ENCODE measurements at places on chromosomes 11 and 22. TPM values are rescaled to one million over a fixed set of nuclear protein-coding genes. Genes with fewer than 3 reads are reported as not detected.

Gene PNPLA3
- total RNA-seq, result 0.54 TPM

Gene PRRG4
- total RNA-seq, result 18.4 TPM

Gene EFEMP2
- total RNA-seq, result 64.2 TPM

DNA sequence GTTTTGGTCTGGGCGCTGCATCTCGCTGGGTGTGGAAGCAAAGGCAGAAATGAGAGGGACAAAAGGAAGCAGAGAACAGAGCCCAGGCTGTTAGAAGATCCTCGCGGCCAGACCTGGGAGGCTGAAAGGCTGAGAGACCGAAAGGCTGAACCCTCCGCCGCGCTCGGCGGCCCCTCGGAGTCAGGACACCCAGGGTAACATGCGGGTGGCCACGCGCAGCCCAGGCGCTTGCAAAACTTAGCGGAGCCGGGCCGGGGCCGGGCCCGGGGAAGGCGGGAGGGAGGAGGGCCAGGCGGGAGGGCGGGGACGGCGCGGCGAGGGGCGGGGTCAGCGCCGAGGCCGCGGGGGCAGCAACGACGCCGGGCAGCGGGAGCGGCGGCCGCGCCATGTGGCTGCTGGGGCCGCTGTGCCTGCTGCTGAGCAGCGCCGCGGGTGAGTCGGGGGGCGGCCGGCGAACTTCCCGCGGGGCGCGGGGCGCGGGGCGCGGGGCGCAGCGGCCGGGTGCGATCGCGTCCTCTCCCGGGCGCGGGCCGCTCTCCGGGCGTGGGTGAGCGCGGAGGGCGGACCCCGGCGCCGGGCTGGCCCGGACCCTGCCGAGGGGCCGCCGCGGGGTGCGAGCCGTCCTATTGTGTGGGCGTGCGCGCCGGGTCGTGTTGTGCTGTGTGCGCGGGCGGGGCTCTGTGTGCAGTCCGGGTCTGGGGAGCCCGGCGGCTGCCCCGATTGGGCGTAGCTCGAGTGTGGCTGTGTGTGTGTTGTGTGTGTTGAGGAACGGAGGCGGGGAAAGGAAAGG, at the start of gene LDLRAD3:
Gene LDLRAD3, plus strand, starts transcription at position 350 of the 790 bp plus-strand sequence. Its CDS starts 37 bp downstream, at position 387.
- DNase-seq, result peak; percentile 95

GRCh38 chr11:33160587-33160986, 693 bp downstream of the CSTF3 start:
- DNase-seq, result no peak

DNA sequence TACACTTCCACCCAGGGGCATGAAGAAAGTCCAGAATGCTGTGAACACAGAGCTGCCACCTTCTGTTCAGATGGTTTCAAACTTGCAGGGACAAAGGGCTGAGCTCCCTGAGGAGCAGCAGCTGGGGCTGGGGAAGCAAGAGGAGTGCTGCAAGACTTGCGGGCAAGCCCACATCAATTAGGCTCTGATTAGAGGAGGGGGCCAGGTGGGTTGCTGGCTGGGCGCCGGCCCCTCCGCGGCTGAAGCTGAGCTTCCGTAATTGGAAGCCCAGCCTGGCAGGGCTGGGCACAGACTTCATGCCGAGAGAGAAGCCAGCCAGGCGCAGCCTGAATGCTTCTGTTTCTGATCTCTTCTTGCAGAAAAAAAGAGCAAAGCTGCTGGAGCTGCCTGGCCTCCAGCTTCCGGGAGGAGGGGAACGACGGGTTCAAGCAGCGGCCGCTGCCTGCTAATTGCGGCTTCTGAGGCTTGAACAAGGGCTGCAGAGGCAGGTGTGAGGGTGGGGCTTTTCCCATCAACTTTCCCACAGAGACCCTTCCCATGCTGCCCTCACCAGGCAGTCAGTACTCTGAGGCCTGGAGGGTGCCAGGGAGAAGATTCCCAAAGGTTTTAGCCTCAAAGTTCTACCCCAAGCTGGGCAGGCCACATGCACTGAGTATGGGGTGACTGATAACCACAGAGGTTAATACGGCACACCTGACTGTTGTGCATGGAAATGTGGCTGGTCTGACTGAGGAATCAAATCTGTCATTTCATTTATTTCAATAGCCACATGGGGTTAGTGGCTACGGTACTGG, 91.1 kb upstream of the LMO1 start:
- DNase-seq, result peak; percentile 90

- DNase-seq, result peak; percentile 51
Measured at GRCh38 chr11:101915791-101916291, 481 bp downstream of the ANGPTL5 start.

DNA sequence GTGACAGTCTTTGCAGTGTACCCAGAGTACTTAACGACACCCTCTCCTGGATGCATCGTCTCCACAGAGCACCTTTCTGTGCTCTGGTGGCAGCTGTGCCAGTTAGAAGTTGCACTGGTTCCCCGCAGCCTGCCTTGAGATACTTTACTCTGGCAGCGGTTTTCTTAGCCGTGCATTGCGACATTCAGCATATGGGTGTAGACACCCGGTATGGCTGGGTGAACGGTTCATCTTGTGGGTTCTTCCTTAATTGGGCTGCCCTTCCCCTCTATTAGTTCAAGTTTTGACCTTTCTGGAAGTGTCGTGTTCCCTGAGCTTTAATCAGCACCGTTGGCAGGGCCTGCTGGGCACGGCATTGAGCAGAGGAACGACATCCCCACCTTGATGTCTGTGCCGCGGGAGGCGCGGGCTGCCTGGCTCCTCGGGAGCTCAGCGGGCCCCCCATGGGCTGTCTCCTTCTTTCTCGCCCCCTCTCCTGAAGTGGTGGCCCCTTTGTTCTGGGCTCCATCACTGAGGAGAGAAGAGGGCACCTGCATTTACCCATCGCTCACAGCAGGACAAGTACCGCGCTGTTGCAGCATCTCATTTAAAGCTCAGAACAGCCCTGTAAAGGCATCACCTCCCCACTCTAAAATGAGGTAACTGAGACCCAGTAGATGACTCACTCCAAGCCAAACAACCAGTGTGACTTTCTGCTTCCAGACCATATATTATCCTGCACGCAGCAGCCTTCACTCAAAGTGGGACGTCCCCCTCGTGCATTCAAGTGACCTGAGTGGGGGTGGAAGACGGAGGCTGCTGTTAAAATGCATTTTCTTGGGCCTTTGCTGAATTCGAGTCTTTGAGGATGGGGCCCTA, 13.3 kb downstream of the FAM83F start:
- DNase-seq, result peak; percentile 49

DNA sequence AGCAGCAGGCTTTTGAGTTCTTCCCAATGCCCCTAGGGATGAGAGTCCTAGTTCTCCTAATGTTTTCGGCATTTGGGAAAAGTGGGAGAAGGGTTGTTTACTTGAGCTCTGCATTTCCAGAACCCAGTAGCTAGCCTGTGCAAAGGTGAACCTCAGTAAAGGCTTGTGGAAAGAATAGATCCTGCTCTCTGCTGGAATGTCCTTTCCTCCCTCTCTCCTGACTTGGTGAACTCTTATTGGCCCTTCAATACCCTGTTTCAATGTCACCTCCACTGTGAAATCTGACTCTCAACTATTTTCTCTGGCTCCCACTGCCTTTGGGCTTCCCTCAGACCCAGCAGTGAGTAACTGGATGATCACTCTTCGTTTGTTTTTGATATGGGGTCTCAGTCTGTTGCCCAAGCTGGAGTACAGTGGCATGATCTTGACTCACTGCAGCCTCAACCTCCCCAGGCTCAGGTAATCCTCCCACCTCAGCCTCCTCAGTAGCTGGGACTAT, 2.4 kb upstream of the UVRAG start:
- no peak for DNase-seq

GRCh38 chr11:130157101-130157500, 2.5 kb upstream of the ST14 start:
- no peak for DNase-seq

DNA sequence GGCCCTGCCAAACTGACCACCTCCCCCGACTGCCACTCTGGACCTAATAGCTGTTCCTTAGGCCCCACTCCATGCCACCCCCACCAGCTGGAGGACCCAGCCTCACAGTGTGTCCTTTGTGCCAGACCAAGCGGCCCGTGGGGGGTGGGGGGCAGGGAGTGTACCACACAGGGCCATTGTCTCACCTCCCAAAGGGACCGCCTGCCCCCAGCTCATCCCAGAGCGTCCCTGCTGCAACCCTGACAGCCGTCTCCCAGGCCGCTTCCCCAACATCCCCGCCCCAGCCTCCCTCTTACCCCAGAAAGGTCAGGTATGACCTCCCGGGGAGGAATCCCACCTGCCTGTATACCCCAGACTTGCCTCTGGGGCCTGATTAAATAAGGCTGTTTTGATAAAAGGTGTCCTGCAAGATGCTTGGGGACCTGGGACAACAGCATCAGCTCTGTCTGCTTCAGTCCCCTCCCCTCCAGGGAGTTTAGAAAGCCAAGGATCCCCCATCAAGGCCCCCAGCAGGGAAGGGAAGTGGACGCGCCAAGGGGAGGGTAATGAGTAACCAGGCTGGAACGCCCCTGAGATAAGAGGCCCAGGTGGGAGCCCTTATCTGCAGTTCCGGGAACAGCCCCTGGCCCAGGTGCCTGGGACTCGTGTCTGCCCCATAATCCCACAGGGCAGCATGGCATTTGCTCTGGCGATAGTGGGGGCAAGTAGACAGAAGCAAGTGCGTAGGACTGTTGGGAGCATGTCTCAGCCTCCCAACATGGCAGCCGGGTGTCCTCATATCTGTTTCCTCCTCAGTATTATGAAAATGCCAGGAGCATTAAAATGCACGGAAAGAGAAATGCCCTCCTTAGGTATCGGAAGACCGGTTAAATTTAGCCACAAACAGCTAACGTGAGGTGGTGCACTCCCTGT, 9.0 kb downstream of the CDC42EP1 start:
- DNase-seq, result peak; percentile 61

GRCh38 chr11:2459016-2459725, 14.4 kb downstream of the KCNQ1 start:
- no peak for DNase-seq

DNA sequence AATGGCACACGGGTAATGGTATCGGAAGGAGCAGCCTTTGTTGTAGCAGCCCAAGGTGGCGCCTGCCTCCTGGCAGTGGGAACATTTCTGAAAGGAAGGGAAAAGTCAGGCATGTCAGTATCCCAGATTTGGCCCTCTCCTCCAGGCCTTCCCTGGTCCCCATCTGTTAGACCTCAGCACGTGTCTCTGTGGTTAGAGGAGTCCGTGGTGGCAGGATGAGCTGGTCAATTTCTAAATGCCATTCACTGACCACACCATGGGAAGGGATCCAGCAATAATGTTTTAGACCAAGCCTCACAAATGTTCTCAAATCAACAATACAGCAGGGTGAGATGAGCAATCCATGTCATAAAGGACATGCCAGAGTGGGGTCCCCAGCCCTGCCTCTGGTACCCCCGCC, 49.0 kb upstream of the CYP2D6 start:
- no peak for DNase-seq

DNA sequence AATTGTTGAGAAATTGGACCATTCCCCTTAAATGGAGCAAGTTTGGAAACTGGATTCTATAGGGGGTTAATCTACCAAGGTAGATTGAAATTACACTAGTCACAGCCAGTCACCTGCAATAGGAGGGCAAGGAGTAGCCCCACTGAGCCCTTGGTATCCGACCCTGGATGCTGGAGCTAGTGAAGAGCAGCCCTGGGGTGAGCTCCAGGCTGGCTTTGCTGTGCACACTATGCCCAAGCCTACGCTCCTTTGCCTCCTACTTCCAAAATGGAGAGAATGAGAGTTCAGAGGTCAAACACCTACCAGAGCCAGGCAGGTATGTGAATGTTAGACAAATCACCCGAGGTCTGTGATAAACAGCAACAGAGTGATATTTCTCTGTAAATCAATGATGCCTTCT, 23.7 kb downstream of the SNU13 start:
- DNase-seq, result no peak

DNA sequence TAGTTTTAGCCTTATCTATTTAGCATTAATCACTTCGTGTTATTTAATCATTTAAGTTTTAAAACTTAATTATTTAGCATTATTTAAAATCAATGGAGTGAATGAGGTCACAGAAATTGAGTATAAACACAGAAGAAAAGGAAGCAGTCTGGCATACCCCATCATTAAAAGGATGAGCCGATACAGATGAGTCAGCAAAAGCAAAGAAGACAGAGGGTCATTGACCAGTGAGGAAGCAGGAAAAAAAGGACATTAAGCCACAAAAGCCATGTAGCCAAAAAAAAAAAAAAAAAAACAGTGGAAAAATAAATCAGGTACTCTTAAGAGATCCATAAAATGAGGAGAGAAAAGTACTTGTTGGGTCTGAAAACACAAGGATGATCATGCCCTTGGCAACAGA, 71.5 kb downstream of the TYR start:
- DNase-seq, result no peak

DNA sequence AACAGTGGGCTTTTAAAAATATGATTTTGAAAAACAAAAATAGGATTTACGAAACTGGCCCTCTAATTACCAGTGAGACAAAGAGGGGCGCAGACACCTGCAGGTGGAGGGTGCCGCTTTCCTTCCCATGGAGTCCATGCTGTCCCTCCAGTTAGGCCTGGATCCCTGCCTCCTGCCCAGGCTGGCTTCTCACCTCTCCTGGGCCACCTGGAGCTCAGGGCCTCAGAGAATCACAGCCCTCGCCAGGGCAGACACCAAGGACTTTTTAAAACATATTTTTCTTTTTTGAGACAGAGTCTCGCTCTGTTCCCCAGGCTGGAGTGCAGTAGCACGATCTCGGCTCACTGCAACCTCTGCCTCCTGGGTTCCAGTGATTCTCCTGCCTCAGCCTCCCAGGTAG, 1437.2 kb downstream of the TBC1D22A start:
- DNase-seq, result no peak

DNA sequence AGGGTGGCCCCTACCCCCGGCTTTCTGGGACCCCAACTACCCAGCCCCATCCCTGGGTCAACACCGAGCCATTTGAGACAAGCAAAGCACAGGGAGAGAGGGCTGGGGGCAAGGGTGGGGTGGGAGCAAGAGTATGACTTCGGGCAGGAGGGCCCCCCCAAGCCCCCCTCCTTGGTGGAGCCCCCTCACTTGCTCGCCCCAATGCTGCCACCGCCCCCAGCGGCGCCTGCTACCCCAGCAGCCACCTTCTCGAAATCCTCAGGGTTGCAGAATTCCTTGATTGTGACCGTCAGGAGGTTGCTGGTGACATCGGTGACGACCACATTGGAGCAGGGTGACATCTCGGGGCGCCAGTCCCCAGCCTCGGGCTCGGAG, 6.0 kb downstream of the CBX6 start:
- no peak for DNase-seq

DNA sequence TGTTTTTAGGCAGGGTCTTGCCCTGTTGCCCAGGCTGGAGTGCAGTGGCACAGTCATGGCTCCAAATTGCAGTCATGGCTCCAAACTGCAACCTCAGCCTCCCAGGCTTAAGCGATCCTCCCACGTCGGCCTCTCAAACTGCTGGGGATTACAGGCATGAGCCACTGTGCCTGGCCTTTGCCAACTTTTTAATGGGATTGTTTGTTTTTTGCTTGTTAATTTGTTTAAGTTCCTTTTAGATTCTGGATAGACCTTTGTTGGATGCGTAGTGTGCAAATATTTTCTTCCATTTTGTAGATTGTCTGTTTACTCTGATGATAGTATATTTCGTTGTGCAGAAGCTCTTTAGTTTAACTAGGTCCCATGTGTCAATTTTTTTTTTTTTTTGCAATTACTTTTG, 10.0 kb upstream of the SCGB1D1 start:
- DNase-seq, result no peak

- DNase-seq, result peak; percentile 49
Measured at GRCh38 chr11:103109818-103110388, 677 bp downstream of the DYNC2H1 start.

GRCh38 chr11:64028398-64029115, 7.2 kb upstream of the FLRT1 start:
- peak; percentile 93 for DNase-seq

Data from kidney (tissue), 22 donors.